ENCODE measurements at places on chromosomes 3 and 15.

DNA sequence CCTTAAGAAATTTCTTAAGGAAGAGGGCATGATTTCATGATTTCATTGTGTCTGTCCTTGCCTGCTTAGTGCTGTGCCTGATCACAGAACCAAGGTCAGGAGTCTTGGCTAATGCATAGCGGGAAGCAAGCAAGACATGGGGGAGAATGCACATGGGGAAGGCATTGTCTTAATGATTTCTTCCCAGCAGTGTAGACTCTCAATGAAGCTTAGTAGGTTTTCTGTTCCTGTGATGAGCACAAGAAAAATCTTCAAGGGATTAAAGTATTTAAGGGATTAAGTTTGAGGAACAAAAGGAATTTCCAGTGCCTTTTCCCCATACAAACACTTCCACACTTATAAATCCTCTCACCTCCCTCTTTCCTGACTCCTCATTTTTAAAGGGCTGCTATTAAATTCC is 46.9 kb upstream of the SEMA6D start:
- DNase-seq = no peak

DNA sequence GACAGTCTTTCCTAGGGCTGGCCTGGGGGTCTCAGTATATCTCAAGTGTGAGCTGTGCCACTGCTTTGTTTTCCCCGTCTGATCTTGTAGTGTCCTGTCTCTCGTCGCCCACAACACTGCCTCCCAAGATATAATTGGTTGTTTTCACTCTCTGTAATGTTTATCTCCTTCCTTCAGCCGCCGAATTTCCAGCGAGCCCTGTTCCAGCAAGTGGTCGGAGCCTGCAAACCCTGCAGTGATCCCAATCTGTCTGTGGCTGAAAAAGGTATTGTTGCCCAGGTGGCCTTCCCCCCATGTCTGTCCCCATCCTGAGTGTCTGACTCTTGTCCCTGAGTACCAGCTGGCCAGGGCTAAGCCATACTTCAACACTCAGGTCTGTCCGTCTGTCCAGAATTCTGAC is 9.5 kb upstream of the MANF start:
- DNase-seq = no peak

DNA sequence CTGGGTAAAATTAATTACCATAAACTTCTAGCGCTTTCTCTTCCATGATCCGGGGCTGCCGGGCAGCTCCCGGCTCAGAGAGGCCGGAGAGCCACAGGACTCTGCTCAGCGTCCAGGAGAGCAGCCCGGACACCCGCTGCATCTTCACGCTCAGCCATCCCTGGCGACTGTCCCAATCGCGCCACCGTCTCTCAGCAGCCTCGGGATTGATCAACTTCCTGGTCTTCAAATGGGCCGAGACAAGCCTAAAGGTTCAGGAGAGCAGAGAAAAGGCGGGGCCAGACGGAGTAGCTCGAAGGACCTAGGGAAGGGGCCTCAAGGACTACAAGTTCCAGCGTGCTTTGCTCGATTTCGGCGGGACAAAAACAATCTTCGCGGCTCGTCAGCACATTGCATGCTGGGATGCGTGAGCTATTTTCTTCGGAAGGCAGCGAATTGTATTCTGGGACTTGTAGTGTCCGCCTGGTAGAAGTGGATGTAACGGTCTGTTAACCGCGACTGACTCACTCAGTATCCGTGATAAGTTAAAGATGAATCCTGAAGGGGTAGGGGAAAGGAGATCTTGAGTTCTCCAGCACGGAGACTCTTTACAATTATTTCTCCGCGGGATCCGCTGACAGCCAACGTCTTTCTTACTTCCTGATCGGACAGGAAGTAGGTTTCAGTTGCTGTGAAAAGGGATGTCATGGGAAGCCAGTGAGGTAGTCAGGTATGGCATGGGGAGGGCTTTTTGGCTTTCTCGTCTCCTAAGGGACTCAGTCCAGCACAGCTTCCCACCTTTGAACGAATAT is at the start of gene CIAO2A:
CIAO2A (minus strand) TSS at position 212 of the 791 bp plus-strand sequence; CDS start at position 142, 70 bp downstream.
- DNase-seq = peak; percentile 95

DNA sequence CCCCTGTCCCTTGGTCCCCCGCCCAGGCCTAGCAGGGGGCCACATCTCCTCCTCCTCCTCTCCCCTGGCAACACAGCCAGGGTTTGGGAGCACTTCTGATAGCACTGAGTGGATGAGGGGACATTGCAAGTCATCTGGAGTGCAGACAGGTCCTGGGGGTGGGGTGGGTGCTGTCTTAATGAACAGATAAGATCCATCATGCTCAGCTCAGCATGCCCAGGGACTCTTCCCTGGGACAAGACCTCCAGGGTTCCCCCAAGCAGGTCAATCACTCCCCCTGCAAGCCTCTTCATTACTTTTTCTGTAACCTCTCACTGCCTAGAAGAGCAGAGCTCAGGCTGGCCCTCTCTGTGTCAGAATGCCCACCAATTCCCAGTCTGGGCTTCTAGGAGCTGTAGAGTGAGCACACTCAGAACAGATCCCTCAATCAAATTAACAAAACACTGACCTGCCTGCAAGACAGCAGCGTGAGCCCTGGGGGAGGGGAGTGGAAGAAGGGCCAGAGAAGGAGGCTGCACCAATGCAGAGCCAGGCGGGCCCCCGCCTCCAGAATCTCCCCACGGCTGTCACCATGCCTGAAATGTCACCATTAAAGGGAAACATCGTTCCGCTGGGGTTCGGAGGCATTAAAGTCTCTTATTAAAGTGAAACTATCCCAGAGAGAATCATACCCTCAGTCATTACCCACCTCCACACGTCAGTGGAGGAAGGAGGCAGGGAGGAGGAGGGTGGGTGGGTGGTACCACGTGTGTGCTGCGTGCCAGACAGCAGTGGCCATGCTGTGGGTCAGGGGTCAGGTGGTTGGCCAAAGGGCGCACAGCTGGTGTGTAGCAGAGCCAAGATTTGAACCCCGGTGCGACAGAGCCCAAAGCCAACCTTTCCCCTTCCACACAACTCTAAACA is 114.7 kb upstream of the LINGO1 start:
- DNase-seq = no peak

GRCh38 chr15:49361370-49361769 is 61.7 kb upstream of the FGF7 start:
- DNase-seq = no peak

- DNase-seq = no peak
Measured at GRCh38 chr3:7788881-7789280, 712.7 kb upstream of the LMCD1 start.

GRCh38 chr15:29208836-29209235 is 60.8 kb downstream of the NSMCE3 start:
- DNase-seq = peak; percentile 73

GRCh38 chr3:178436773-178437172 is 99.5 kb upstream of the KCNMB2 start:
- peak; percentile 50 for DNase-seq

DNA sequence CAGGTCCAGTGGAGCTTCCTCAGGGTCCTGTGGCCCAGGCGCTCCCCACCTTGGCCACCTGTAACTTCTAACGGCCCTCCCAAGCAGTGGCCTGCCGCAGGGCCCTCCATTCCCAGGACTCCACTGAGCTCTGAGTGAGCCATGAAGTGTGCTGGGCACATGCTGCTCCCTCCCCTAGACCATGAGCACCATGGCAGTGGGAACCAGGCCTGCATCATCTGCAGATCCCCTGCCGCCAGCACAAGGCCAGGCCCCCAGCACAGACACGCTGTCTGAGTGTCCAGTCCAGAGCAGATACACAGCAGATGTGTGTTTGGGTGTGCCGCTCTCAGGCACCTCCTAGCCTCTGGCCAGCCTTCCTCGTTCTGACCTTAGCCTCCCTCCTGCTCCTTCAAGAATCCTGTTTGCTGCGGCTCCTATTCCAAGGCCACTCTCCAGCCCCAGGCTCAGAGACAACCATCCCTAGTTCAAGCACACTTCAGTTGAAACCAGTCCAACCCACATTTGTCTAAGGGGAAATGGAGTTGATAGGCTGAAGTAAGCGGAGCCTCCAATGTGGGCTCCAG is 7.0 kb upstream of the KLF15 start:
- no peak for DNase-seq

DNA sequence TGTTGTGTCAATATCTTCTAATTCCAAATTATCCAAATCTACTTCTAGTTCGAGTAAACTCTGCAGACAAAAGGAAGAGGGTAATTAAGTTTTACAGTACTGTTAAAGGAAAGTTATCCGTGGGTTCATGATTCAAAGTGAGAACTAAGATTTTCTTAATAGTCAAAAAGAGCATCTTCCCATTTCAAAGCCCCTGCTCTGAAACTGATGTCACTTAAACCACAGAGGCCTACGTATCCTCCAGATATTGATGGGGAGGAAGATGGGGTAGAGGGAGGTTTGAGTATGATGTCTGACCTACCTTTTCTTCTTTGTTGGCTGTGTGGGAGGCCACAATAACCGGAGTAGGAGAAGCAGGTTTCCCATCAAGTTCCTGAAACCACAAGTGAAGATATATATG is 14.1 kb downstream of the MRPS22 start:
- no peak for DNase-seq

DNA sequence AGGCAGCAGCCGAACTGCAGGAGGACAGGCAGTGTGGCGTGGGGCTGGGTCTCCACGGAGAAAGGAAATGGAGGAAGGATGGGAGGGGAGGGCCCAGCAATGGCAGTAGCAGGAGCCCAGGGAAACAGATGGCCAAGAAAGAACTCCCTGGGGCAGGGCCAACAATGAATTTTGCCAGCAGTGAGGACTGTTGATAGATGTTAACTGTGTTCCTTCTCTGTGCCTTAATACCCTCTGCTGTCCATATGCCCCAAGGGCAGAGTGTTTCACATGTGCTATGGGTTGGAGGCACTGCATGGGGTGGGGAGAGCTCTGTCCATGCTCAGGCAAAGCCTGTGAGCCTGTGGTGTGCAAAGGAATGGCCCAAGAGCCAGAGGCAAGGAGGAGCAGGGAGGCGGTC is 70.8 kb upstream of the POMGNT2 start:
- DNase-seq = no peak

- DNase-seq = no peak
Measured at GRCh38 chr3:195438371-195438770, 4.4 kb downstream of the ACAP2 start.

DNA sequence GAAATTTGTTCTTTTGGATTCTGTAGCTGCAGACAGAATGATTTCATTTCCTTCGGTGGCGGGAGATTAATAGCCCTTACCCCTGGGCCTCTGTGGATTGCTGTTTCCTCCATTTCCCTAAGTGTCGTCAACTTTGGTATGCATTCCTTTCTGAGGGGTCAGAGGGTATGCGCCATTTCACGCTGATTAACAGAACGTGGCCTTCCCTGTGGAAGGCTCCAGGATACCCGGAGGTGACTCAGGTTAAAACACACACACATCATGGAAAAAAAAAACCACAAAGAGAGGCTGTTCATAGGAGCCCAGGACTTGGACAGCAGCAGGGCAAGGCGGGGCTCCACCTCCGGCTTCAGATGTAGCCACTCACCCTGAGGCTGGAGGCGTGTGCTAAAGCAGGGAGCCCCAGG is 51.9 kb downstream of the EPHB1 start:
- peak; percentile 7 for DNase-seq

- DNase-seq = no peak
Measured at GRCh38 chr3:98646680-98647079, 53.3 kb upstream of the CPOX start.

DNA sequence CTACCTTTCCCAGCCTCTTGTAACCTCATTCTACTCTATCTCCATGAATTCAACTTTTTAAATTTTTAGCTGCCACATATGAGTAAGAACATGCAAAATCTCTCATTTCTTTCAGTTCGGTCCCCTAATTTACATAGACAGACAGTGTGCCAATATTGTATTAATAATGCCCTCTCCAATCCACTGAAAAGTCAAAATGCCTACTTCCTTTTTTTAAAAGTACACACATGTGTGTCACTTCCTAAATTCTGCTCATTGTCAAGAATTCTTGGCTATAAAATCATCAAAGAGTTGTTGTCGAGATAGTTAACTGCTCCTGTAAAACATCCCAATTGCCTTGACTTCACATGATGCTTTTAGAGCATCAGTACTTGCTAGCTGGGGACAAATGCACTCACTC is 84.2 kb upstream of the IL12A start:
- DNase-seq = no peak

- DNase-seq = peak; percentile 39
Measured at GRCh38 chr3:16290007-16290826, 25.2 kb downstream of the OXNAD1 start.

DNA sequence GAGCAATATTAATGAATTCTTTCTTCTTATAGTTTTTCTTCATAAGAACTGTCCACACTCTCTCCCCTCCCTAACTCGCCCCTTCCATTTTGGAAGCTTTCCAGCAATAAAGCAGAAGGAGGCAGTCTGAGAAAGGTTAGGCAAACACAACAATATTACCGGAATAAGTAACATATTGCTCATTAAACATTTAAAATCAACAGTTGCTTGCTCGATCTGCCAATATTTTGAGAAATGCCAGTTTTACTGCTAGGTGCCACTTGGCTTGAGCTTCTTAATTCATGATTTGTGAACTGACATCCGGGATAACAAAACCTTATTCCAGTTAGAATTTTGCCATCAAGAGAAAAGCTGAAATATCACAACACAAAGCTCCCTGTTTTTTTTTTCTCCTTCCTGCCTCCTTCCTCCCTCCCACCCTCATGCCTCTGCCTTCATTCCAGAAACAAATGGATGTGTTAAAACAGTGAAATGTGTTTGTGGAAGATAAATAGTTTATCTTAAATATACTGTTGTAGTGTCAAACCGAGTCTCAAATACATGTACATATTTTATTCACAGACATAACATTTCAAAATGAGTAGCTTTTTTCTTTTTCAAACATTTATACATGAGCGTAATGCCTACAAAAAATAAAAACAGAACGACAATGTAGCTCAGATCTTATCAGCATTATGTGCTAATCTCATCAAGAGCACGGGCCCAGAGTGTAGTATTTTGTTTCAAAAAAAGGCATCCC is 253.7 kb downstream of the GAP43 start:
- no peak for DNase-seq

DNA sequence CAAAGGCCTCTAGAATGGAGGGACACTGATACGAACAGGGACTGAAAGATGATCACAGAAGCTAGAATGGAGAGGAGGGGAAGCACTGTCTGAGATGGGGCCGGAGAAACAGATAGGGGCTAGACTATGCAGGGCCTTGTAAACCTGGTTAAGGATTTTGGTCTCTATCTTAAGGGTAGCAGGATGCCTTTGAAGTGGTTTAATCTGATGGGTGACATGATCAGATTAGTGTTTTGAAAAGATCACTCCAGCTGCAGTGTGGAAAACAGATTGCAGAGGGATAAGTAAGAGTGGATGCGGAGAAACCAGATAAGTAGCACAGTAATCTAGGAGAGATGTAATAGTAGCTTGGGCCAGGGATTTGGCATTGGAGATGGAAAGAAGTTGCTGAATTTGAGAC is 108.1 kb downstream of the RSRC1 start:
- no peak for DNase-seq

DNA sequence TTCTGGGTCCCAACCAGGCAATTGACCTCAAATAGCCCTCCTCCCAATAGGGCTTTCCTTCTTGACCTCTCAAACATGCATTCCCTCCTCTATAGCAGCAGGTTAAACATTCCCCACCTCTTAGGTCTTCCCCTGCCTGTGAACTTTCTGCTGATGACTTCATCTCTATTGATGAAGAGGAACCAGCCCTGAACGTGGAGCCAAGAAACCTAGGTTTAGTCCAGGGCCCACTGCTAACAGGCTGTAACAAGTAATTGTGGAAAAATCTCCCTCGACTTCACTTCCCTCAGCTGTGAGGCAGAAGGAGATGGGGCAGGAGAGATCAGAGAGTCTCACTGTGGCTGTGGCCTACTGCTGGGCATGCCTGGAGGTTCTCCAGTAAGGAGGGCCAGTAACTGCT is 24.7 kb downstream of the ILDR1 start:
- DNase-seq = no peak

Data from NCI-H510A treated with DMSO at 0.1 percent for 48 hours (cell line).